Hematopoietic multipotent progenitor cell treated with erythropoietin and hydrocortisone succinate and interleukin-3 and kit ligand, for 8 days (in vitro differentiated cells): ENCODE measurements at places on chromosomes 7 and 10.

GRCh38 chr7:111780527-111780926 is 218.2 kb upstream of the IMMP2L start:
- no peak for DNase-seq

DNA sequence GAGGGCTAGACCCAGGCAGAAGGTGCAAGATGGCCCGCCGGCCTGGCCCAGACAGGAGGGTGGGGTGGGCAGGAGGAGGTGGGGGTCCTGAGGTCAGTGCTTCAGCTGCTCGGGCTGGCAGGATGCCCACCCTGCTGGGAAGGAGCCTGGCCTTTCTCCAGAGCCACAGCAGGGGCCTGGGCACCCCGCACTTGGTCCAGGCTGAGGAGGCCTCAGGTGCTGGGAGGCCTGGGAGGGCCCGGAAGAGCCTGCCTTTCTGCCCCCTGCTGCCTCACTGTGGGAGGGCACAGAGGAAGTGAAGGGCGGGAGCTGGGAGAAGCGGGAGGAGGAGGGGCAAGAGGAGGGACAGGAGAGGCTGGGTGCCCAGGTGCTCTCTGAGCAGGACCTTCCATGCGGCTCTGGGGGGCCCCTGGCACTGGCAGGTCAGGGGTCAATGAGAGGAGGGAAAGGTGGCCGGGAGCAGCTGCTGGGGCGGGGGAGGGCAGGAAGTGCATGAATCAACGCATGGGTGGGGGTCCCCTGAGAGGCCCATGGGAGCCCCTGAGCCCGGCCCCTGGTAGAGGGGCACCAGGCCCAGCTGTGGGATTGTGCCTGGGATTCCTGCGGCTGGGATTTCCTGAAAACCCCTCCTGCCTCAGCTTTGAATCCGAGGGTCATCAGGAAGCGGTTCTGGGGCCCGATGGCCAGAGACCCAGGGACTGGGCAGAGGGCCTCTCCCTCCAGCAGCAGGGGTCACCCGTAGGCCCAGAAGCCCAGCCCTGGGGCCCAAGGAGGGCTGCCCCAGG is 49.9 kb downstream of the PWWP2B start:
- peak; percentile 89 for DNase-seq

DNA sequence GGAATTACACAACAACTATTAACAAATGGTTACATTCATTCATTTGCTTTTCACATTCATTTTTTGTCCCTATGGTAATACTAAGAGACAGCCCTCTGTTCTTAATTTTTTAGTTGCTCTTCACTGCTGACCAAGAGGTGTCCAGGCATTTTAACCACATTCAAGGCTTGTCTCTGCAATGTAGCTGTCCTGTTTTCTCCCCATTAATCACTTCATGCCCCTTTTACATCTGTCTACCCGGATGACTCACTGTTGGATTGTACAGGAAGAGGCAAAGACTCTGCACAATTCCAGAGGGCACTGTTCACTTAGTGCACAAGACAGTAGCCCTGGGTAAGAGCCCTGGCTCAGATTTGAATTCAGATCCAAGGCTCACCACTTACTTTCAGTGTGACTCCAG is 168.5 kb downstream of the NOC3L start:
- DNase-seq, result no peak

- no peak for DNase-seq
Measured at GRCh38 chr10:78742730-78743615, 325.8 kb upstream of the ZMIZ1 start.

DNA sequence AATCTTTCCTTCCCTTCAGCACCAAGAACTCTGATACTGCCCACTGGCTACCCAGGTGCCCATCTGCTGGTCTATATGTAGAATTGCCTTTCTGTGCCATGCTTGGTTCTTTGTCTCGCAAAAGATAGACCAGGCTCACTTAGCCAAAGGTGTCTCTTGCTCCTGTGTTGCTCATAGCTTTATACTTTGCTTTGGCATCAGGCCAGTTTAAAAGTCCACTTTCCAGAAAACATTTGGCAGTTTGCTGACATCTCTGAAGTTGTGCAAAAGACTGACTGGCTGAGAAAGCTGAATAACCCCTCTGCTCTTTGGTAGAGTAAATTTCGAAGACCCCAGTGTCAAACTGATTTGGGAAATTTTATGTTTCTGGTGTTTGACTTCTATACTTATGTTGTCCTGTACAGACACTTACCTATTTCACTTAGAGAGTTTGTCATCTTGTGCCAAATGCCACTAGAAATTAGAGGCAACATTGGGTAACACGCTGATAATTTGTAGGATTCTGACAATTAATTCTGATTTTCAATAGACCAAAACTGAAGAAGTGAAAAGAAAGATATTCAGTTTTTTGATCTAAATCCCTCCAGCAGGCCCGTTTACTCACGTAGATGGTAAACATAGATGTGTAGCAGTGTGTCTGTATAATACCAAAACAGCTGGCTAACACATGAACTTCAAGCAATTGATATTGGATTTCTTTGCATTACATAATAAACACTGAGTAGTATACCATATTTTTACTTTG is 91.1 kb downstream of the CPED1 start:
- peak; percentile 58 for DNase-seq

DNA sequence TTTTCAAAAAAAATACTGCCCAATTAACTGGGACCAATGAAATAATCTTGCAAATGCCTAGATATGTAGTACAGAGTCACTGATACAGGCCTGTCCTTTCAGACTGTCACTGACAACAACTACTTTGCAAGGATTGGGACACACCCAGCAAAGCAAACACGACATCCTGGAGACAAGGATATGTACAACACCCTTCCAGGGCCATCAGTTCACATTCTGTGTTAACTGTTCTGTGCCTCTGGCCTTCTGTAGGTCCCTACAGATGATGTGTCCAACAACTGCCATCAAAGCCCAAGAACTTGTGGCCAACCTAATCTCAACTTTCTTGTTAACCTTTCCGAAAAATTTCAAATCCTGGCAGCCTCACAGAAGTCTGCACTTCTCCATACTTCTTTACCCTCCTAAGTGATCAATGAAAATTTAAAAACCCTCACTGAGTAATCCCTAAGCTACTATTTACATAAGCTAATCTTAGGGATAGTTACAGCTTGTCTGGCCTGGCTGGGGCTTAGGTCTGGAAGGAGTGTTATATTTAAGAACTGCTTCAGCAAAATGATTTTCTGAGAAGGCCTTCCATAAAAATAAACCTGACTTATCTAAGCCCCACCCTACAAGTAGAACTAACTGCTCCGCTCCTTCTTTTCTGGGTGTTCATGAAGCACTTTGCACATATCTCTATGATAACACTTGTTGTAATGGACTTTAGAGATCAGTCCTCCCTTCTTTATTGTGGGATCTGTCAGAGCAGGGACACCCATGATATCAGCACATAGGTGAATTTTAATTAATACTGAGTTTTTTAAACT is 21.0 kb downstream of the COBL start:
- DNase-seq, result no peak

DNA sequence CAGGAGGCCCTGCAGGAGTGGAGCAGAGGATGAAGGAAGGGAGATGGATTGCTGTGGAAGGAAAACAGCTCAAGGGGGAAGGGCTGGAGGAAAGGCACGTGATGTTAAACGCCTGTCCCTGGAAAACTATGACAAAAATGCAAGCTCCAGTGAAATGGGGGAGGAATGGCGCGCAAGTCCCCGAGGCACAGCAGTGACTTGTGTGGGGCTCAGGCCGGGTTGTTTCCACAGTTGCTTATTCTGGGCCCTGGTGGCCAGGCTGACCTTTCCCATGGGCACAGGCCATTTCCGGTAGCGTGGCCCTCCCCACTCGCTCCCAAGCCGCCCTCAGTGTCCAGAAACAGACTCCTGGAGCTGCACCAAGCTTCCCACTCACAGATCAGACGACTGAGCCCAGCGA is 68.1 kb upstream of the PDGFA start:
- DNase-seq, result no peak

DNA sequence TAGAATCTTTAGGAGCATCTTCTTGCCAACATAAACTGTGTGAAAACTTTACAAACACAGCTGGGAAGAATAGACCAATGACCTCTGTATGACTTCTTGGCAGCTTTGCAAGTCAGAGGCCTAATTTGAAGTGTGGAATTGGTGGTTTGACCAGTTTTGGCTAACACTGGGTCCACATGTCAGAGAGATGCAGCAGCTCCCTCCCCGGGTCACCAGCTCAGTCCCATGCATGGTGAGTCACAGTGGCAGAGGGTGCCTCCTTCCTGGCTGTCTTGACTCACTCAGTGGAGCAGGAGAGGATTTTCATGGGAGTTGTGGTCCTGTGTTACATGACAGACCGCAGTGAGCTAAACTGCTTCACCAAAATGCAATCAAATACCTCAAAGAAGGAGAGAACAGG is 8.2 kb upstream of the STARD3NL start:
- DNase-seq, result no peak

- DNase-seq, result no peak
Measured at GRCh38 chr7:96719164-96719563, 9.5 kb upstream of the SEM1 start.

DNA sequence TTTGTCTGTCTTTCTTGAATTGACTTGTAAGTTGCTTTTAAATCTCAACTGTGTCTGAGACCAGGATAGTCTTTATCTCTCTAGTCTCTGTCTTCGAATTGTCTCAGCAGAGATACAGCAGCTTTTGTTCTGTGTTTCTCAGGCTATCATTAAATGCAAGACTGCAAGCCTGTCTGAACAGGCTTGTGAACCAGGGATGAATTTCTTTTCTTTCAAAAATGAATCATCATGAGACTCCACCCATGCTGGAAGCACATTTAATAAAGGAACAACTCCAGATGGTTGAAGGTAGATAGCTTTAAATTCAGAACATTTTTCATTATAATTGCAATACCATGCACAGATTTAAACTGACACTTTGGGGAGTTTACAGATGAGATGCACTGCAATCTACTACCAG is 155.9 kb downstream of the SEC23IP start:
- DNase-seq, result no peak

DNA sequence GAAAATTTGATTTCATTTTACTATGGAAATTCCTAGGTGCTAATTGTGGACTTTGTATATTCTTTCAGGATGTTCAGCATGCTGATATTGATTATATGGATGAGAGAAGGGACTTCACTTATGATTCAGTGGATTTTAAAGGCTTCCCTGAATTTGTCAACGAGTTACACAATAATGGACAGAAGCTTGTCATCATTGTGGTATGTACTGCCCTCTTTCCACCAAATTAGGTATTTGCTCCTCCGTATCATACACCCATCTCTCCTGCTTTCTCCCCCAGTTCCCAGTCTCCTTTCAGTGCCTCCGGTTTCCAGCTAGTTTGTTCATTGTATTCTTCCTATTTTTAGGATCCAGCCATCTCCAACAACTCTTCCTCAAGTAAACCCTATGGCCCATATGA is 34.6 kb downstream of the MGAM start:
- DNase-seq, result no peak

DNA sequence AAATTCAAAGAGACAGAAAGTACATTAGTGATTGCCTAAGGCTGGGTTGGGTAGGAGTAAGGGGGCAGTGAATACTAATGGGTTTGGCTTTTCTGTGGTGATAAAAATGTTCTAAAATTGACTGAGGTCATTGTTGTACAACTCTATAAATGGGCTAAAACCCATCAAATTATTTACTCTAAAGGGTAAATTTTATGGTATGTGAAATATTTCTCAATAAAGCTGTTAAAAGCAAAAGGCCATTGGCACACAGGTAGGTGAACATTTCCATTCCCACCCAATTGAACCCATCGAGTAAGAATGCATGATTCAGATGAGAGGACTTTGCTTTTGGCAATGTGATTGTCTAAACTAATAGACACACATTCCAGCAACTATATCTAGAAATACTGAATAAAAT is 579.4 kb downstream of the GATA3 start:
- DNase-seq, result no peak

DNA sequence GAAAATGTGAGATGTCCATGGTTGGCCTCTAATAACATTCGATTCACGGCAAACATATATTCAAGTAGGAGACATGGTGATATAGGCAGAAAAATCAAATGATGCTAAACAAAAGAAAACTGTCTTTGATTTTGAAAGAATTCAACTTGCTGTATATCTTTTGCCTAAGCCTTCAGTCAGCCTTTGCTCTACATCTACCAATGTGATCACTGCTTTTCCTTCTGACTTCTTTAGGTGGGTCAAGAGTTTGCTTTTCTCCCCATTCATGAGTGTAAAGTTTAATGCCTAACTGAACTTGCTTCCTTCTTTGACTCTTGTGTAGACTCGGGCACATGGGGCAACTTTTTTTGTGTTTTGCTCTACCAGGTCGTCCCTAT is 417 bp upstream of the HIF1AN start:
- no peak for DNase-seq

DNA sequence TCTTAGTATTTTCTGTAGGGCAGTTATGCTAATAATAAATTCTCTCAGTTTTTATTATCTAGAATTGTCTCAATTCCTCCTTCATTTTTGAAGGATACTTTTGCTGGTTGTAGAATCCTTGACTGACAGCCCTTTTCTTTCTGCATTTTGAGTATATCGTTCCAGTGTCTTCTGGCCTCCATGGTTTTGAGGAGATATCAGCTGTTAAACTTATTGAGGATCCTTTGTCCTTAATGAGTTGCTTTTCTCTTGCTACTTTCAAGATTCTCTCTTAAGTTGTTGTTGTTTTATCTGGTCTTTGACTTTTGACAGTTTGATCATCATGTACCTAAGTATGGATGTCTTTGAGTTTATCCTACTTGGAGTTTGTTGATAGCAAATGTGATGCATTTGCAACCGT is 8.9 kb upstream of the GJC3 start:
- DNase-seq, result no peak

GRCh38 chr7:142800699-142801260 is 30.0 kb downstream of the PRSS2 start:
- DNase-seq, result no peak

GRCh38 chr10:63930584-63930983 is 409.4 kb downstream of the REEP3 start:
- no peak for DNase-seq

- DNase-seq, result no peak
Measured at GRCh38 chr10:70053218-70053840, 683 bp downstream of the MACROH2A2 start.

DNA sequence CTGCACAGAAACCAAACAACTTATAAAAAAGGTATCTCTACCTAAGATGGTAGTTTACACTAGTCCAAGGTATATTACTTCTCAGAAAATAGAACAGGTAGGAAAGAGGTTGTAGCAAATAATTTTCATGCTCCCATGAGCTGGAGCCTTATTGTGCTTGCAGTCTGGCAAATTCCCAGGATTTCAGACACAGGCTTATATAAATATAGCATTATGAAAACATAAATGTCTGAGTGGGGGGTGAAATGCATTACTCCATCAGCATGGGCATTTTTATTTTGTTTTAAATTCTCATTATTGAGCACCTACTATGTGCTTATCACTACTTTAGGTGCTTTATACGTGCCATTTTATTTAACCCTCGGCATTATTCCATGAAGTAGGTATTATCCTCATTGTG is 83.0 kb upstream of the PHYHIPL start:
- no peak for DNase-seq

GRCh38 chr10:72096115-72097000 is 8.0 kb upstream of the SPOCK2 start:
- DNase-seq, result no peak
